ENCODE measurements at places on chromosomes 5 and 9. TPM values are rescaled to one million over a fixed set of nuclear protein-coding genes. Genes with fewer than 3 reads are reported as not detected.

The EGFLAM gene
- total RNA-seq: 4.6 TPM

The TSSK1B gene
- not detected for total RNA-seq

The HSPB3 gene
- not detected for total RNA-seq

The TEK gene
- total RNA-seq: 4.6 TPM

DNA sequence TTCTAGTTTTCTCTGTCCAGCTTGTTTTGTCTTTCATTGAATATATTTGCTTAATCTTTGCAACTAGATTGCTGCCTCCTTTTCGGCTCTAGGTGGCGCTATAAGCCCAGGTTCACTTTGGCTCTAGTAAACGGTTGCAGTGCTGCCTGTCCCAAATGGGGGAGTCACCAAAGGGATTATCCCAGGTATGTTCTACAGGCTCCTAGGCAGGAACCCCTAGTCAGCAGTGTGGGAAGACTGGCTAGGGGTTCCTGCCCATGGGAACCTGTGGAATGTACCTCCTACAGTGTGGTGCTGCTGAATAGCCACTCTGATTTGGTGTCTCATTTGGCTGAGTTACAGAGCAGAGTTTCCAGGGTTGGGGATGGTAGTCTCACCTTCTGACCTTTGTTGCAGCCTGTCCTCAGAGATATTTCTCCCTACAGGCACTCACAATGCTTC is 85.2 kb downstream of the ARSB start:
- no peaks in the 10 kb centered on the region for H3K27me3 ChIP-seq
- H3K4me3 ChIP-seq: no peak overlapping the region
- no peak overlapping the region for H3K27ac ChIP-seq
- no peaks in the 10 kb centered on the region for H3K36me3 ChIP-seq
- DNase-seq: peak; percentile 75

- H3K36me3 ChIP-seq: no peaks in the 10 kb centered on the region
- H3K4me1 ChIP-seq: peaks cover 24% of the 10 kb centered on the region
- H3K27ac ChIP-seq: no peak overlapping the region
- H3K4me3 ChIP-seq: no peak overlapping the region
- no peak for DNase-seq
These were observed 32.6 kb downstream of the SSBP2 start for GRCh38 chr5:81718300-81718699.

DNA sequence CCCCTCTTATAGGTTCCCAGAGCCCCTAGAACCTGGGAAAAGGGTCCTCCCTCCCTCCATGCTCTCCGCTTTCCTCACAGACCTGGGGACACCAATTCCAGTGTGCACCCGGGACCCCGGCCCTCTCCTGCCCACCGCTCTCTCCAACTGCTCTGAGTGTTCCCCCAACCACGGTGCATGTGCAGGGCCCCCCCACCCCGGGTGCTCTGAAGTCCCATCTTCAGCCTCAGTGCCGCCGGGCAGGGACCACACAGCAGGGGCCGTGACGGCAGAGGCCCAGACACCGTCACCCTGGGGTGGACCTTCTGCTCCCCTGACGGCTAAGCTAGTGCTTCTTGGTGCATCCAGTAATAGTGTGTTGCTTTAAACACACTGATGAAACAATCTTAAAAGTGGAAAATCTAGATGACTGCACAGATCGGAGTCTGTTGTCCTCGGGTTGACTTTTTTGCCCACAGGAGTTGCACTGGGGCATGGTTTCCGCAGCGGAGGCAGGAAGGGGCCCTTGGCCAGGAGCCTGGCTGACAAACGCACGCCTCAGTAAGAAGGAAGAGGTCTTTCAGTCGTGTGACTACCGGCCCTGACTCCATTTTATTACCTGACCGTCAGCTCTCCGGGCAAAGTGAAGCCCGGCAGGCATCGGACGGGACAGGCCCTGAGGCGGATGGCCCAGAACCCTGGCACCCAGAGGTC is 36.2 kb upstream of the SLC6A3 start:
- no peaks in the 10 kb centered on the region for H3K4me1 ChIP-seq
- H3K4me3 ChIP-seq: no peak overlapping the region
- peaks cover 8% of the 10 kb centered on the region for H3K36me3 ChIP-seq
- H3K27me3 ChIP-seq: no peaks in the 10 kb centered on the region
- no peak for DNase-seq

GRCh38 chr5:54083245-54083644 is 227.1 kb downstream of the ARL15 start:
- H3K27me3 ChIP-seq: no peaks in the 10 kb centered on the region
- no peaks in the 10 kb centered on the region for H3K4me1 ChIP-seq
- no peak overlapping the region for H3K27ac ChIP-seq
- no peak overlapping the region for H3K4me3 ChIP-seq
- no peak for DNase-seq

- H3K27me3 ChIP-seq: no peaks in the 10 kb centered on the region
- H3K4me1 ChIP-seq: peaks cover 74% of the 10 kb centered on the region
- no peaks in the 10 kb centered on the region for H3K36me3 ChIP-seq
- no peak overlapping the region for H3K4me3 ChIP-seq
These were observed 11.0 kb upstream of the FAM120AOS start for GRCh38 chr9:93464395-93464794.

GRCh38 chr5:106415541-106415940 is 1255.2 kb downstream of the EFNA5 start:
- H3K36me3 ChIP-seq: no peaks in the 10 kb centered on the region
- DNase-seq: no peak
- H3K4me3 ChIP-seq: no peak overlapping the region
- H3K27ac ChIP-seq: no peak overlapping the region
- no peaks in the 10 kb centered on the region for H3K27me3 ChIP-seq

- DNase-seq: no peak
- no peaks in the 10 kb centered on the region for H3K36me3 ChIP-seq
- H3K27me3 ChIP-seq: no peaks in the 10 kb centered on the region
- H3K4me3 ChIP-seq: no peak overlapping the region
These were observed 120.8 kb upstream of the ZNF608 start for GRCh38 chr5:124867137-124867704.

DNA sequence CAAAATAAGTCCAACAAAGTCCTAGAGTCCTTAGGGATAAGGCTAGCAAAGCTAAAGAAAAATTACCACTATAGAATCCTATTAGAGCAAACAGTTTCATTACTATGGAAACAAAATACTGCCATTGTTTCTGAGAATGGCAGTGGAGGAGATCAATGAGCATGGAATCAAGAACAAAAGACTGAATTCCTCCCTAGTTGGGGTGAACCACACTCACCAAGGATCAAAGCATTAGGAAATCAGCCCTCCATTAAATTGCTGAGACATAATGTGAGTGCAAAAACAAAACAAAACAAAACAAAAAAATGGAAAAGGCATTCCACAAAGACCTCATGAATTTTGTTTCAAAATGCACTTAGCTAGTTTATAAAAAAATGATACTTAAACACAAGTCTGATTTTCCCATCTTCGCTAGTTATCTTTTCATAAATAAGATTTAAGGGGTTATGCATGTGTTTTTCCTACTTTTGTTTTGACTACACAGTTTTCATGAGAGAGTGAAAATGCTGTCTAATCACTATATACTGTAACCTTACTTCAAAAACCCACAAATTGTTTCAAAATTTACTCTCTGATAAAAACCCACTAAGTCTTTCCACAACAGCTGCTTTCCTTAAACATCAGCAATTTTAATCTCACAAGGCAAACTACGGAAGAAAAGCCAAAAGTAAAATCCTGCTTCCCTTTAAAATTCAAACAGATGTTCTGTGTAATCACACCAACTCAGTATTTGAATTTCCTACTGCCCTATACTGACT is 9.7 kb downstream of the SERINC5 start:
- peak overlapping the region; percentile 45 for H3K27ac ChIP-seq
- H3K4me1 ChIP-seq: peaks cover 32% of the 10 kb centered on the region

GRCh38 chr5:72459089-72459661 is 48.0 kb downstream of the ZNF366 start:
- DNase-seq: no peak
- H3K27me3 ChIP-seq: no peaks in the 10 kb centered on the region
- H3K27ac ChIP-seq: no peak overlapping the region
- H3K4me1 ChIP-seq: peaks cover 10% of the 10 kb centered on the region
- no peaks in the 10 kb centered on the region for H3K36me3 ChIP-seq
- no peak overlapping the region for H3K4me3 ChIP-seq

DNA sequence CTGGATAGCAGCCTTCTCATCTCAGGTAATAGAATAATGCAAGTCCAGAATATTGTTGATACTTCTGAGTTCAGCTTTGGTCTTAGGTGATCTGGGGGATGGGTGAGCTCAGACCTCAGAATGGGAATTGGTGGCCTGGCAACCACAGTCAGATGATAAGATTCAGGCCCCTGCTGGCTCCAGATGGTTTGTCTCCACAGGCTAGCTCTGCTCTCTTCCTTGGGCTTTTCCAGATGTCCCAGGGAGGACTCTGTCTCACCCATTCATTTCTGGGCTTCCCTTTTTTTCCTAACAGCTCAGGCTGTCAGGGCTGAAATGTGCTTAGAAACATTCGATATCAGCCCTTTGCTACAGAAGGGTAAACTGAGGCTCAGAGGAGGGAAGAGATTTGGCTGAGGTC is 17.6 kb upstream of the TNFSF15 start:
- no peaks in the 10 kb centered on the region for H3K36me3 ChIP-seq
- H3K4me1 ChIP-seq: no peaks in the 10 kb centered on the region
- H3K27ac ChIP-seq: no peak overlapping the region

GRCh38 chr5:152118676-152119470 is 194.2 kb upstream of the GLRA1 start:
- DNase-seq: no peak
- no peaks in the 10 kb centered on the region for H3K4me1 ChIP-seq
- no peak overlapping the region for H3K27ac ChIP-seq

DNA sequence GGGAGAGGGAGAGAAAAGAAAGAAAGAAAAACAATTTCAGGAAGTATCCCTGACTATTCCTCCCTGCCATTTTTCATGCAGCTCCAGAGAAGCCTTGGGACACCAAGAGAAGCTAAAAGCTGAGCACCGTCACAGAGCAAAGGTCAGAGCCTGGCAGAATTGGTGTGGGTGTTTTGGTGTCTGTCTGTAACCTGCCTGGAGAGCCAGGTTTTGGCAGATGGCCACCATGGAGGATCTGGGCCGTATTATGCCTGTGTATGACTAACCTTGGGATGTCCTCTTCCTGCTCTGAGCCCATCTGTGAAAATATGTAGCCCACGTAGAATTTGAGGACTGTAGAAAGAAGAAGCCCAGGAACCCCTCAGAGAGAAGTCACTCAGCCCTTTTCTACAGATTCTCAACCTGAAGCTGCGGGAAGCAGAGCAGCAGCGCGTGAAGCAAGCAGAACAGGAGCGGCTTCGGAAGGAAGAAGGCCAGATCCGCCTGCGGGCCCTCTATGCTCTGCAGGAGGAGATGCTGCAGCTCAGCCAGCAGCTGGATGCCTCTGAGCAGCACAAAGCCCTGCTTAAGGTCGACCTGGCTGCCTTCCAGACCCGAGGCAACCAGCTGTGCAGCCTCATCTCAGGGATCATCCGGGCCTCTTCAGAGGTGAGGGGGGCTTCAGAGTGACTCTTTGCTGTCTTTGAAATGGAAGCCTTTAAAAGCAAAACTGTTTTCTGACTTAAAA is 18.8 kb downstream of the GLE1 start:
- peaks cover 16% of the 10 kb centered on the region for H3K36me3 ChIP-seq
- no peak overlapping the region for H3K4me3 ChIP-seq
- H3K4me1 ChIP-seq: no peaks in the 10 kb centered on the region
- no peaks in the 10 kb centered on the region for H3K27me3 ChIP-seq
- no peak overlapping the region for H3K27ac ChIP-seq

- DNase-seq: no peak
- H3K27ac ChIP-seq: no peak overlapping the region
- no peaks in the 10 kb centered on the region for H3K27me3 ChIP-seq
- no peaks in the 10 kb centered on the region for H3K4me1 ChIP-seq
- H3K4me3 ChIP-seq: no peak overlapping the region
- no peaks in the 10 kb centered on the region for H3K36me3 ChIP-seq
These were observed 60.8 kb downstream of the MEGF10 start for GRCh38 chr5:127351418-127351817.

DNA sequence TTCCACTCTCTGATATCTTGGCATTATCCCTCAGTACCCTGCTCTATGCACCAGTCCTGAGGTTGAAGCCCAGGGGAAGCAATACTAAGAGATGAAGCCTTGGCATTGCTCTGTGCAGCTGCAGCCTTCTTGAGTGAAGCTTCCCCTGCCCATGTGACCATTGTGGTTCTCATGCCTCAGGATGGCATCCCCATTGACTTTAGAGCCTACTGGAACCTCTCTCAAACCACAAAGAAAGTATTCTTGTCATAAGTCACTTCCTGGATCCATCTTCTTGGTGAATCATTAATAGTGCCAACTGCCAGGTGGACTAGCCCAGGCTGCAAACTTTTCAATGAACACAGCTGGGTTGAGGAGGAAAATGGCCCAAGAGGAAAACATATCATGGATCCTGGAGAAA is 283.9 kb upstream of the RFX3 start:
- H3K36me3 ChIP-seq: no peaks in the 10 kb centered on the region
- H3K4me1 ChIP-seq: no peaks in the 10 kb centered on the region
- DNase-seq: no peak
- no peak overlapping the region for H3K27ac ChIP-seq
- no peak overlapping the region for H3K4me3 ChIP-seq

DNA sequence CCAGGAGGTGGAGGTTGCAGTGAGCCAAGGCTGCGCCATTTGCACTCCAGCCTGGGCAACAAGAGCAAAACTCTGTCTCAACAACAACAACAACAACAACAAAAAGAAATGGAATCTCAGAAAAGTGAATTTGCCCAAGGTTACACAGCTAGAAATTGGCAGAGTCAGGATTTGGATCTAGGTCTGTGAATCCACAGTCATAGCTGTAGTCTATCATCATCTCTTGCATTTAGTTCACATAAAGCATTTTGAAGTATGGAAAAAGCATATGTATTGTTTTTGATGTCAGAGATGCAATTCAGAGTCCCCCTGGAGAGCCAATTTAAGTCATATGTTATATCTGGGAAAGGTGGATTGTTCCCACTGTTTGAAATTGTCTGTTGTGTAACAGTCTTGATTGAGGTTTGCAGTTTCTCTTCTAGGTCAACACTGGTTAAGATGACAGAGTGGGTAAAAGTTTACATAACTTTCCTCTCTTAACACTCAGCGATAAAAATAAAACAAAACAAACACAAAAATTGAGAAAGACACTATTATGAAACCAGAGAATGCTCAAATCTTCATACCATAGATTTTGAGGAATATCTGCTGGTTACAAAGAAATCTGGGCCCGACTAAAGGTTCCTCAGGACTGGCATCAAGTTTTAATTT is 21.5 kb upstream of the GPR21 start:
- H3K4me1 ChIP-seq: no peaks in the 10 kb centered on the region
- H3K36me3 ChIP-seq: peaks cover 8% of the 10 kb centered on the region
- H3K4me3 ChIP-seq: no peak overlapping the region
- DNase-seq: no peak
- no peak overlapping the region for H3K27ac ChIP-seq
- H3K27me3 ChIP-seq: no peaks in the 10 kb centered on the region
